Aorta (tissue), 5 donors: ENCODE measurements at places on chromosomes 7 and 10. TPM values are rescaled to one million over a fixed set of nuclear protein-coding genes. Genes with fewer than 3 reads are reported as not detected.

GLCCI1 gene
- total RNA-seq = 8.4 TPM

GRCh38 chr7:113922049-113922448 is 3.2 kb upstream of the PPP1R3A start:
- DNase-seq = no peak

- DNase-seq = no peak
Observed at GRCh38 chr7:105974471-105974870, 11.4 kb downstream of the CDHR3 start.

DNA sequence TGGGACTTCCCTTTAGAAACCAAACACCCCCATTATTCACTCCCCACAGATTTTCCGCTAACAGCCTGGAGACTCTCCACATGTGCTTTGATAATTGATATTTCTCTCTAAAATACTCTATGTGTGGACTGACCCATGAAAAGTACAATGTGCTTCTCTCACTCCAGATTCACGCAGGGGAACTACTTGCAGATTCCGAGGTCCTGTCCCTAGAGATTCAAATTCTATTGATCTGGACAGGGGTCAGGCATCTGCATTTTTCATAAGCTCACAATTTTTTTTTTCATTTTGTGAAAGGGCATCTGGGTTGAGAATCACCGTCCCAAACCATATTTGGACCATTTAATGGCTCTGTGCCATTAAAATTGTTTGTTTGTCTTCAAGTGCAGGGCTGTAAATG is 98.7 kb downstream of the CALCR start:
- DNase-seq = no peak

- no peak for DNase-seq
Observed at GRCh38 chr7:129824291-129825208, 128.2 kb downstream of the UBE2H start.

GRCh38 chr7:155373359-155374273 is 75.9 kb downstream of the INSIG1 start:
- DNase-seq = no peak

GRCh38 chr10:24153031-24153430 is 55.9 kb upstream of the KIAA1217 start:
- DNase-seq = no peak

- DNase-seq = no peak
Observed at GRCh38 chr10:103193820-103194529, 903 bp upstream of the NT5C2 start.

DNA sequence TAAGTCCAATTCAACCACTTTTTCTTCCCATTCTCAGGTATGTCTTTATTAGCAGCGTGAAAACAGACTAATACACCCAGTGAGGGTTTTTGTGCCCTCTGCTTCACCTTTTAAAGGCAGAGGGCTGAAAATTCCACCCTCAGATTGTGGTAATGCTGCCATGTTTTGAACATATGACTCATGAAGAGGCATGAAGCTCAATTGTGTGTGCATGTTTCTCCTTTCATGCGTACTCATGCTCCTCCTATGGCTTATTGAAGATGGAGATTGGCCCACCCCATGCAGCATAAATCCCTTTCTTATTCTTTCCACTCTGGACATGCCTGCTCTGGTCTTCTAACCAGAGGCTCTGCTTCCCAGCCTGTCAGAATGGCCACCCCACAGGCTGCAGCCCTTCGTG is 168.0 kb upstream of the PRKCQ start:
- no peak for DNase-seq
